ENCODE measurements at places on chromosomes 12 and 14. TPM values are rescaled to one million over a fixed set of nuclear protein-coding genes. Genes with fewer than 3 reads are reported as not detected.

- no peak for DNase-seq
Observed at GRCh38 chr12:104480012-104480411, 23.3 kb downstream of the CHST11 start.

Gene CMKLR1
- 0.21 TPM for total RNA-seq

- DNase-seq = no peak
Observed at GRCh38 chr12:93968536-93969285, 179.7 kb upstream of the PLXNC1 start.

- no peak for DNase-seq
Observed at GRCh38 chr14:40525314-40525713, 1081.4 kb upstream of the LRFN5 start.

DNA sequence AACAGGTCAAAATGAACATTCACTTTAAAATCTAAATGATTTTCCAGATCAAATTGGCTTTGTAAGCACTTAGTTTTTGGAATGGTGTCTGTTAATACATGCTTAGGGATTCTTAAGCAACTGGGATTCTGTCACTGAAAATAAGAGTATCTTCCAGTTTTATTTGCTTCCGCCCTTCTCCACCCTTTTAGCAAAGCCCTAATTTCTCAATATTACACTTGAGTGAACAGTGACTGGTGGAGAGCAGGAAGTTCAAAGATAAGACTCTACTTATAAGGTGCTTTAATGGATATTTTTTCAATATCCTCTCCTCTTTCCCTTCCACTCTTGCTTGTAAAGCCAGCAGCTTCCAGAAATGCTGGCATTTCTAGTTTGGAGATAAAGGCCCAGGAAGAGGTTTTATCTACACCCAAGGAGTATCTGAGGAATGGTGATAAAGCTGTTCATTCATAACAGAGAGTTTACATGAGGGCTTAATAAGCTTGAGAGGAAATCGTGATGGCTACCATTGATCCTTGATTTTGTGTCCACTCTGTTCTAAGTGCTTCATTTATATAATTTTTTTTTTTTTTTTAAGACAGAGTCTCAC lies 265.9 kb upstream of the PRICKLE1 start:
- no peak for DNase-seq

Gene MANSC4
- not detected for total RNA-seq

- peak; percentile 39 for DNase-seq
Observed at GRCh38 chr12:90909069-90909770, 45.8 kb downstream of the CCER1 start.

DNA sequence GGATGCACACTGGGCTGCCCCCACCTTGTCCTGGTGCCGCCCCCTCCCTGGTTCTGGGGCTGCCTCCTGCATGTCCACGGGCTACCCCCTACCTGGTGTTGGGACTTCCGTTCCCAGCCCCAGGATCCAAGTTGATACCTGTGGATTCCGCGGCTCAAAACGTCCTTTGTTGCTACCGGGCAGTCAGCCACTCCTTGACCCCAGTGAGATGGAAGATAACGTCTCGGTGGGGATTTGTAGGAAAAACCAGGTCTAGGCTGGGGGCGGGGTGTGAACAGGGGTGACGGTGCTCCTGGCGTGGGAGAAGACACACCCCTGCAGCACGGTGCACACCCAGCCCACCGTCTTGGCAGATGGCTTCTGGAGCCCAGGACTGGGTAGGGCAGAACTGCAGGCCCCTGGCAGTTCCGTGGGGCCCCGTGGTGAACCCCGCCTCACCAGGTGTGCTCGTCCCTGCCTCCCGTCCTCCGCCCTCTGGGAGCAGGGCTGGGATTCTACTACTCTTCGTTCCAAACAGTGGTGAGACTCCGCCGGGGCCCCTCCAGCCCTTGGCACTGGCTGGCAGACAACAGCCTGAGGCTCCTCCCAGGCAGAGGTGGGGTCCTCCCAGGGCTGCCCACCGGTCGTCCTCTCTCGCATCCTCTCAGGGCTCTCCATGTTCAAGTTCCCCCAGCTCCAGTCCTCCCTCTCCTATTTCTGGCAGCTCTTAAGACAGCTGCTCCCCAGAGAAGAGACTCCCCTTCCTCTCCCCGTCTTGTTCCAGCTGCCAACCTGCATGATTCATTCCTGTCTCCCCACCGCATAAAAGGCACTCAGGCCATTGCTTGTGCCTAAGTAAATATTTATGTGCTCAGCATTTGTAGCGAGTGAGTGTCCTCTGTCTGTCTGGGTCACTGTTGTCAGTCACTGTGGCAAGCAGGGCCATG lies 75.5 kb downstream of the FBXL14 start:
- peak; percentile 93 for DNase-seq

DNA sequence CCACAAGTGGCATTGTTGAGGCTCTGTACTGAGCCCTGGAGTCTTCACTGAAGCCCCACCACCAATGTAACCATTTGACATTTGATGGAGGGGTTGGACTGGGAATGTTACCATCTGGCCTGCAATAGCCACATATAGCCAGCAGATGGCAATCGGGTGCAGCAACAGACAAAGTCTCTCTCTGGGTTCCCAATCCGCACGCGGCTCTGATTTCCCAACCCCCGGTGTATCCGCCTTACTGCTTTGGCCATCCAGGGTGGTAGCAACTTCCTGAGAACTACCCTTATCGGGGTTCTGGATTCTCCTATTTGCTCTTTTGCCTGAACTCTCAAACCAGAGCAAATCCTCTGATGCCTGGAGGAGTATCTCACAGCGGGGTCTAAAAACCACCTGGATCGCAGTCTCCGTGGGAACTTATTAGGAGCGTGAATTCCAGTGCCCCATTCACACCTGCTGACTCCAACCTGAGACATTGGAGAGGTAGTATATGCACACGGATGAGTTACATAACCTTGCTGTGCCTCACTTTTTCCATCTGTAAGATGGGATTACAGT lies 14.2 kb downstream of the VRTN start:
- DNase-seq = peak; percentile 66

Gene NAV3
- total RNA-seq = 59.7 TPM

Gene KRT6A
- total RNA-seq = not detected

DNA sequence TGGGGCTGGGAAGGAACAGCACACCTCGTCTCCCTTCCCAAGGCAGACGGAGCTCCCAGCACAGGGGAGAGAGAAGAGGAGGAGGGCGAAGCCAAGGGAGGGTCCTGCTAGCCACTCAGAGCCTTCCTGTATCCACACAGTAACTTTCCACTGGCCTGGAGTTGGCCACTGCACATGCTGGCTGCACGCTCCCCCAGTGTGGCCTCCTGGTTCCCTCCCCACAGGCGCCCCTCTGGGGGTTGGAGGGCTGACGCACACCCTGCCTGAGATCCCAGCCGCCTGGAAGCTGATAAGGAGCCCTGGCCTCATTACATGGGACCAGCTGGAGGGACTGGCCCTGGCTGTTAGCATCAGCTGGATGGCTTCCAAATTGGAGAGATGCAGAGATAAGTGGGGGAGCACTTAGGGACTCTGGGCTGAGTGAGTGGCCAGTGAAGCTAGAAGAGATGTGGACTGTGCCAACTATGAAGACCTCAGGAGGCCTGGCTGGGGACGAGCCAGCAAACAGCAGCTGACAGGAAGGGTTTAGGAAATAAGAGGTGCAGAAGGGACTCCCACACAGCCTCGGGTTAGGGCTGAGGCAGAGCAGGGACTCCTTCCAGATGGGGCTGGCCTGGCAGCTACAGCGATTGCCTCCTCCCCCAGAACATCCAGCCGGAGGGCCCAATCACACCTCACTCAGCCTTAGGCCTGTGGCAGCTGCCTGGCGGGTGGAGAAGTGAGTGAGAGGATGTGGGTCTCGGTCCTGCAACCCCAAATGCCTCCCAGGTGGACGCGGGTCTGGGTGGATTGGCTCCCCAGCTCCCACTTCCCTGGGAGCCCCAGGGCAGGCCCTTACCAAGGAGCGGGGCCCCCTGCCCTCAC lies 26.3 kb upstream of the BCDIN3D start:
- DNase-seq = peak; percentile 68

- no peak for DNase-seq
Observed at GRCh38 chr14:101133068-101133467, 229.5 kb upstream of the RTL1 start.

DNA sequence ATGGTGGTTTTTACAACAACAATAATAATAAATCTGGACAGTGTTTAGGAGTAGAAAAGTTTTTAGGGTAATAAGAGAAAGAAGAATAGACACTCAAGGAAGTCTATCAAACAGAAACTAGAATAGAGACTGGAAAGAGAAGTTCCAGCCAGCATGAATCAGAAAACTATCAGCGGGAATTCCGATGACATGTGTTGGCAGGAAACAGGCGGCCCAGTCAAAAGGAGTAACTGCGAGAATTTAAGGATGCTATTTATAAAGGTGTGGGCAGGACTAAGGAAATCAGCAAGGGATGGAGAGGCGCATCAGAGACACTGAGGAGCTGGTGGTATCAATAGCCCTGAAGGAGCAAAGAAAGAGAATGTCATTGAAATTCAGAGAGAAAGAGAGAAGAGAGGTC lies 89.9 kb downstream of the TBX5 start:
- peak; percentile 84 for DNase-seq

DNA sequence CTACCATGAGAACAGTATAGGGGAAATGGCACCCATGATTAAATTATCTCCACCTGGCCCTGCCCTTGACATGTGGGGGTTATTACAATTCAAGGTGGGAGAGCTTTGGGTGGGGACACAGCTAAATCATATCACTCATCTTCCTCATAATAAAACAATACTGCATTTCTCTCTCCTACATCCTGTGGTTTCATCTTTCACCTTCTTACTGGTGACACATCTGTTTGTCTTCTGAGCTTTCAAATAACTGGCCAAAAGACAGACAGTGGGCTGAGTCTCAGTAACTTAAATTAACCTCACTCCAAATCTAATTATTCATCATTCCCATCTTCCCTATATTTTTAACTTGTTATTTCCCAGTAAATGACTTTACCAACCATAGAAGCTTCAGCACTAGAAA lies 729.7 kb upstream of the USP15 start:
- peak; percentile 79 for DNase-seq

Gene GALNT16
- 12.6 TPM for total RNA-seq

GRCh38 chr14:88129306-88130056 lies 124.5 kb downstream of the GPR65 start:
- peak; percentile 54 for DNase-seq

- no peak for DNase-seq
Observed at GRCh38 chr14:96582411-96582961, 80.3 kb downstream of the PAPOLA start.
